ENCODE measurements at places on chromosomes 5 and 9.

GRCh38 chr9:31807574-31808256 lies 576.7 kb upstream of the ACO1 start:
- no peaks in the 10 kb centered on the region for H3K4me1 ChIP-seq
- H3K27me3 ChIP-seq: peaks cover 31% of the 10 kb centered on the region
- no peak overlapping the region for H3K27ac ChIP-seq

DNA sequence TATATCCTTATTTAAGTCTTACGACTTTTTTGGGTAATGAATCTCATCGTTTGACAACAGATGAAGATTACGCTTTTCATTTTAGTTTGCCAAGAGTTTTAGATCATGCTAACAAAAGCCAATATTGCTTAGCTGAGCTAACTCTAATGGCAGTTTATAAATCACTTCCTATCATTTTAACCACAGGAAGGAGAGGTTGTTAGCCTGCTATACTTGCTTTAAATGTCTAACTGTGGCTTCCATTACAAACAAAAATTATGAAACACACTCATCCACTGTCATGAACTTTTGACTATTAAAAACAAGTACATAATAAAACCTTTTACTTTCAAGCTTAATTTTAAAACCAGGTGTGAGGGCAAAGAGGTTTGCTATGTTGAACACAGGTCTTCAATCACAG lies 53.7 kb upstream of the ANKH start:
- no peak for DNase-seq
- peaks cover 31% of the 10 kb centered on the region for H3K4me1 ChIP-seq
- no peak overlapping the region for H3K27ac ChIP-seq
- H3K36me3 ChIP-seq: no peaks in the 10 kb centered on the region
- peaks cover 2% of the 10 kb centered on the region for H3K27me3 ChIP-seq

GRCh38 chr5:150044329-150044681 lies 42.0 kb downstream of the CSF1R start:
- H3K27ac ChIP-seq: peak overlapping the region; percentile 57
- H3K36me3 ChIP-seq: peaks cover 39% of the 10 kb centered on the region
- no peak overlapping the region for H3K4me3 ChIP-seq

GRCh38 chr9:136047076-136047774 lies 47.9 kb downstream of the NACC2 start:
- H3K4me1 ChIP-seq: peaks cover 9% of the 10 kb centered on the region
- H3K4me3 ChIP-seq: no peak overlapping the region

GRCh38 chr9:99374793-99375192 lies 152.7 kb downstream of the SEC61B start:
- no peaks in the 10 kb centered on the region for H3K27me3 ChIP-seq
- no peak for DNase-seq
- H3K4me3 ChIP-seq: no peak overlapping the region
- H3K4me1 ChIP-seq: peaks cover 6% of the 10 kb centered on the region
- no peak overlapping the region for H3K27ac ChIP-seq

DNA sequence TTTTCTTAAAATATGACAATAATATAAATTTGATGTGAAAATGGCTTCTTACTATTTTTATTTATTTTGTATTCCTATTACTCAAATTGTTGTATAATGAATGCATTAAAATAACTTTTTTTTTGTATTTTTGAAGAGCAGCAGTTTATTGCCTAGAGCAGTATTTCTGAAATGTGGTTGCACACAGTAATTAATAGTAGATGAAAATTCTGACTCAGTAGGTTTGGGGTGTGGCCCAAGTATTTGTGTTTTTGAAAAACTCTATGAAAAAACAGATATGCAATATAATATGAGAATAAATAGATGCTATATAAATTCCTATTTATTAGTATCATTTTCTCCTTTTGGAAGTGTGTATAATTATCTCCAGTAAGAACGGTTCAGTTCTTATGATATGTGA lies 2225.3 kb upstream of the C9orf72 start:
- H3K36me3 ChIP-seq: no peaks in the 10 kb centered on the region
- H3K27me3 ChIP-seq: no peaks in the 10 kb centered on the region
- no peak overlapping the region for H3K27ac ChIP-seq
- no peak for DNase-seq
- H3K4me3 ChIP-seq: no peak overlapping the region
- H3K4me1 ChIP-seq: no peaks in the 10 kb centered on the region

DNA sequence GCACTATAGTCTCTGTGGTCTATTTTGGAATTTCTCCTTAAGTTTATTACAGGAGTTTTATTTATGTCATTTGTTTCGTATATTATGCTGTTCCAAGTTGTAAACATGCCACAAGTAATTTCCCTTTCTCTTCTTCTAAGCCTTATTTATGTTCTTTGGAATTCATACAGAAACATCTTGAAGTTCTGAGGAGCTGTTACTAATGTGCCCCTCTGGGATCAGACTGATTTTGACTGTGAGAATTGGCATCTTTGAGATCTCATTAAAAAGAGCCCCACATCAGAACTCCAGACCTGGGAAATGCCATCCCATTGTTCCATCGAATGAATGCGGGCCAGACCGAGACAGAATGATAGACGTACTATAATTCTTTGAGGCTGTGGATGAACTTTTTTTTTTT lies 138.8 kb upstream of the CD180 start:
- no peak overlapping the region for H3K4me3 ChIP-seq
- no peaks in the 10 kb centered on the region for H3K36me3 ChIP-seq
- DNase-seq: no peak
- H3K27me3 ChIP-seq: no peaks in the 10 kb centered on the region

DNA sequence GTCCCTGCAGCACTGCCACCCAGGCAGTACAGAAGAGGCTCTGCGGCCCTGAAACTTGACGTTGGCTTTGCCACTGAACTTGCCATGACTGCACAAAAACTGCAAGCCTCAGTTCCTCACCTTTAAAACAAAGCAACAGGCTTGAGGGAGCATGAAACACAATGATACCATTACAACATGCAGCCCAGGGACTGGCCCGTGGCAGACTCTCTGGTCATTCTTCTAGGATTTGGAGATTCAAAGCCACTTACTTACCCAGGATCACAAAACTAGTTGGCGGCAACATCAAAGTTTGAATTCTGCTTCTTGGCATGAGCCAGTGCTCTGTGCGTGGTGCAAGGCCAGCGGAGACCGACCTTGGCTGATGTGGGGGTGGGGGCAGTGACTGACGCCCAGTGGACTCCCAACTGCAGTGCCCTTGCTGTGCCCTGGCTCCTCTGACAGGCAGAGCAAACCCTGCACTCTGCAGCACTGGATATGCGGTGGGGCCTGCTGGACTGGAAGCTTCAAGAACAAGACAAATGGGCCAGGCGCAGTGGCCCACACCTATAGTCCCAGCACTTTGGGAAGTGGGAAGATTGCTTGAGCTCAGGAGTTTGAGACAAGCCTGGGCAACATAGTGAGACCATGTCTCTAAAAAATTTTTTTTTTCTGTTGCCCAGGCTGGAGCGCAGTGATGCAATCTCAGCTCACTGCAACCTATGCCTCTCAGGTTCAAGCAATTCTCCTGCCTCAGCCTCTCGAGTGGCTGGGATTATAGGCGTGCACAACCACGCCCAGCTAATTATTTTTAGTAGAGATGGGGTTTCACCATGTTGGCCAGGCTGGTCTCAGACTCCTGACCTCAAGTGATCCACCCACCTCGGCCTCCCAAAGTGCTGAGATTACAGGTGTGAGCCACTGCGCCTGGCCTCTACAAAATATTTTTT lies 18.9 kb downstream of the SQSTM1 start:
- no peak for DNase-seq
- H3K27me3 ChIP-seq: no peaks in the 10 kb centered on the region
- H3K4me3 ChIP-seq: no peak overlapping the region

- no peaks in the 10 kb centered on the region for H3K27me3 ChIP-seq
- H3K27ac ChIP-seq: no peak overlapping the region
- H3K36me3 ChIP-seq: no peaks in the 10 kb centered on the region
- H3K4me3 ChIP-seq: no peak overlapping the region
- H3K4me1 ChIP-seq: peaks cover 4% of the 10 kb centered on the region
These were observed 163.8 kb downstream of the GABRB2 start for GRCh38 chr5:161382685-161383084.

DNA sequence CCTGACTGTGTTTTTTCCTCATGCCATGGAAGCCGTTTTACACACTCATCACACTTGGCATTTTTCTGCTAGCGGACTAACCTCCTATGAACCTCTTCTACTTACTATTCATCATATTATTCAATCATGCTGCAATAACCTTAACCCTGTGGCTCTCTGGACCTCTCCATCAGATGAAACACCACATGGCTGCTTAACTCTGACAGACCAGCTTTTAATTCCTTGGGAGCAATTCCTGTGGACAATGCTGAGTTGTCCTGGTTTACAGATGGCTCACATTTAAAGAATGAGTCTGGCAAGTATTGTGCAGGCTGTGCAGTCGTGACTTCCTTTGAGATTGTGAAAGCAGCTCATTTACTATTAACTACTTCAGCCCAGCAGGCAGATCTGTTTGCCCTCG lies 9.0 kb downstream of the OR1J1 start:
- H3K4me1 ChIP-seq: peaks cover 2% of the 10 kb centered on the region
- H3K36me3 ChIP-seq: no peaks in the 10 kb centered on the region
- H3K4me3 ChIP-seq: no peak overlapping the region
- DNase-seq: no peak
- H3K27me3 ChIP-seq: peaks cover 14% of the 10 kb centered on the region
- H3K27ac ChIP-seq: no peak overlapping the region

DNA sequence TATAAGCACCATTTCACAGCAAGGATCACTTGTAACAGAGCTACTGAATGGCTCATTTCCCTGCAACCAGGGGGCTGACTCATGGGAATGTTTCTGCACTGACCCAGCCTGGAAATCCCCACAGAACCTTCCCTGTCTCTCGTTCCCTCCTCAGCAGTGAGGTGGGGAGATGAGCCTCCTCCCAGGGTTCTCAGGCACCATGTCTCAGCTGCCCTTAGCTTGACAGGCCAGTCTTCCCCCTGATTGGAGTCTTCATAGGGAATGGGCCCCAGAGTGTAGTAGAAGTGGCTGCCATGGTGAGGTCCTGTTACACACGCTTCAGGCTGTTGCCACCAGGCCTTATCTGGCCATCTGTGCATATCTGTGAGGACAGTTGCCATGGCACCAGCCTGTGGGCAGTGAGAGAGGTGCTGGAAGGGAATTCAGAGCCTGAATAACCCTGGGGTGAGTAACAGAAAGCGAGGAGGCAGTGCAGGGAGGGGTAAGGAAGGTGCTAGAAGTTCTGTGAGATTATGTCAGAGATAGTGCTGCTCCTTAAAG lies 324.4 kb downstream of the ENC1 start:
- peak overlapping the region; percentile 64 for H3K27ac ChIP-seq
- no peaks in the 10 kb centered on the region for H3K27me3 ChIP-seq
- H3K4me1 ChIP-seq: peaks cover 45% of the 10 kb centered on the region
- H3K4me3 ChIP-seq: no peak overlapping the region

GRCh38 chr5:31577438-31577837 lies 45.3 kb downstream of the C5orf22 start:
- H3K4me3 ChIP-seq: no peak overlapping the region
- no peaks in the 10 kb centered on the region for H3K4me1 ChIP-seq
- H3K36me3 ChIP-seq: peaks cover under 1% of the 10 kb centered on the region
- H3K27ac ChIP-seq: no peak overlapping the region
- peaks cover 4% of the 10 kb centered on the region for H3K27me3 ChIP-seq

DNA sequence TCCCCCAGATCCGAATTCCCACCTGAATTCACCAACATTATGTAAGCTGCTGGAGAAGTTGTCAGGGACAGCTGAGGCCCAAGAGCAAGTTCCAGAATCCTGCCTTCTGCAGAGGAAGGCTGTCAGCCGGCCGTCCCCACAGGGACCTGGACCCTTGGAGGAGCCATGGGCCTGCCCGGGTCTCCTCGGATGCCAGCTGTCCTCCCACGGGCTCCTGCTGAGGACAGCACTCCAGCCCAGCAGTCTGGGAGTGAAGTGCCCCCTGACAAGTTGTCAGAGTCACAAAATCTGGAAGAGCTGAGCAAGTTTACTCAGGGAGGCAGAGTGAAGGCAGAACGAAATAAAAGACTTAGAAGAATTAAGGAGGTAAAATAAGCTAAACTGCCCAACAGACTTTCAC lies 192.5 kb upstream of the DAPK1 start:
- H3K27ac ChIP-seq: peak overlapping the region; percentile 91
- no peak for DNase-seq
- H3K36me3 ChIP-seq: no peaks in the 10 kb centered on the region
- H3K27me3 ChIP-seq: no peaks in the 10 kb centered on the region

DNA sequence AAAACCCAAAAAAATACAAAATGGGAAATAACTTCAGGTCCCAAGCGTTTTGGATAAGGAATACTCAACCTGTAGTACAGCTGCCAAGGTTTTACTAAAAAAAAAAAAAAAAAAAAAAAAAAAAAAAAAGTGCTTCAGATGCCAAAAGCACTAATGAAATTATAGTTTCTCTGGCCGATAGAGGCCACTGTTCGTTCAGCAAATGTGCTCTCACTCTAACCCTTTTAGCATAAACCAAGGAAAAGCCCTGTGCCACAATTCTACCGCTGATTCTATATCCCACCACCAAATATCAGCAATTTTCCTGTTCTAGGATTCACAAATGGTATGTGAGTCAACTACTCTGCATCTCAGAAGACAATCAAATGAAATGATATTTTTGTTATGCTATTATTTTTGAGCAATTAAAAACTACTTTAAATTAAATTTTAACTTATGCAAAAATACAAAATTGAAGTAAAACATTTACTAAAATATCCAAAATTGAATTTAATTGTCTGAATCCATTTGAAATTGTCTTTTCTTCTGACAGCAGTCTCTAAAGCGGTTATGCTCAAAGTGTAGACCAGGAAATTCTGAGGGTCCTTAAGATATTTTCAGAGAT lies 79.8 kb downstream of the RICTOR start:
- DNase-seq: peak; percentile 40
- peaks cover 9% of the 10 kb centered on the region for H3K4me1 ChIP-seq
- H3K36me3 ChIP-seq: peaks cover 27% of the 10 kb centered on the region
- no peaks in the 10 kb centered on the region for H3K27me3 ChIP-seq
- no peak overlapping the region for H3K27ac ChIP-seq

- no peak for DNase-seq
- no peaks in the 10 kb centered on the region for H3K4me1 ChIP-seq
- peaks cover 2% of the 10 kb centered on the region for H3K36me3 ChIP-seq
- H3K27ac ChIP-seq: no peak overlapping the region
- H3K4me3 ChIP-seq: no peak overlapping the region
These were observed 80.3 kb upstream of the CCDC152 start for GRCh38 chr5:42676362-42676761.

GRCh38 chr9:121510766-121511550 lies 11.3 kb upstream of the GGTA1 start:
- H3K36me3 ChIP-seq: no peaks in the 10 kb centered on the region
- DNase-seq: no peak
- no peak overlapping the region for H3K4me3 ChIP-seq
- H3K4me1 ChIP-seq: peaks cover 4% of the 10 kb centered on the region
- H3K27ac ChIP-seq: no peak overlapping the region
- H3K27me3 ChIP-seq: peaks cover 9% of the 10 kb centered on the region

GRCh38 chr5:64690417-64691151 lies at the start of gene SHISAL2B:
SHISAL2B (plus strand) TSS chr5:64690503; CDS start chr5:64690624, 121 bp downstream.
- H3K4me3 ChIP-seq: peak within 1 kb of the TSS; percentile 68
- peaks cover 61% of the 10 kb centered on the region for H3K27me3 ChIP-seq
- H3K36me3 ChIP-seq: no peaks in the 10 kb centered on the region
- peaks cover 6% of the 10 kb centered on the region for H3K4me1 ChIP-seq
- DNase-seq: peak; percentile 20

GRCh38 chr5:95768731-95769130 lies 37.6 kb downstream of the RHOBTB3 start:
- H3K4me3 ChIP-seq: no peak overlapping the region
- DNase-seq: no peak
- H3K27me3 ChIP-seq: no peaks in the 10 kb centered on the region
- H3K27ac ChIP-seq: no peak overlapping the region

- no peak overlapping the region for H3K27ac ChIP-seq
- peaks cover 6% of the 10 kb centered on the region for H3K4me1 ChIP-seq
- H3K36me3 ChIP-seq: peaks cover 70% of the 10 kb centered on the region
- no peak for DNase-seq
These were observed 159.0 kb downstream of the CPLANE1 start for GRCh38 chr5:37090123-37090726.

GRCh38 chr9:8474937-8475336 lies 675.4 kb upstream of the DMAC1 start:
- H3K27me3 ChIP-seq: no peaks in the 10 kb centered on the region
- H3K4me3 ChIP-seq: no peak overlapping the region
- no peak overlapping the region for H3K27ac ChIP-seq
- H3K4me1 ChIP-seq: peaks cover 26% of the 10 kb centered on the region
